Peyer's patch (tissue), 4 donors: ENCODE measurements at places on chromosomes 2 and 18.

GRCh38 chr2:36568516-36569246 lies 29.3 kb downstream of the FEZ2 start:
- no peaks in the 10 kb centered on the region for H3K36me3 ChIP-seq
- no peaks in the 10 kb centered on the region for H3K4me1 ChIP-seq
- no peak overlapping the region for H3K27ac ChIP-seq
- no peaks in the 10 kb centered on the region for H3K27me3 ChIP-seq
- no peak overlapping the region for H3K4me3 ChIP-seq

DNA sequence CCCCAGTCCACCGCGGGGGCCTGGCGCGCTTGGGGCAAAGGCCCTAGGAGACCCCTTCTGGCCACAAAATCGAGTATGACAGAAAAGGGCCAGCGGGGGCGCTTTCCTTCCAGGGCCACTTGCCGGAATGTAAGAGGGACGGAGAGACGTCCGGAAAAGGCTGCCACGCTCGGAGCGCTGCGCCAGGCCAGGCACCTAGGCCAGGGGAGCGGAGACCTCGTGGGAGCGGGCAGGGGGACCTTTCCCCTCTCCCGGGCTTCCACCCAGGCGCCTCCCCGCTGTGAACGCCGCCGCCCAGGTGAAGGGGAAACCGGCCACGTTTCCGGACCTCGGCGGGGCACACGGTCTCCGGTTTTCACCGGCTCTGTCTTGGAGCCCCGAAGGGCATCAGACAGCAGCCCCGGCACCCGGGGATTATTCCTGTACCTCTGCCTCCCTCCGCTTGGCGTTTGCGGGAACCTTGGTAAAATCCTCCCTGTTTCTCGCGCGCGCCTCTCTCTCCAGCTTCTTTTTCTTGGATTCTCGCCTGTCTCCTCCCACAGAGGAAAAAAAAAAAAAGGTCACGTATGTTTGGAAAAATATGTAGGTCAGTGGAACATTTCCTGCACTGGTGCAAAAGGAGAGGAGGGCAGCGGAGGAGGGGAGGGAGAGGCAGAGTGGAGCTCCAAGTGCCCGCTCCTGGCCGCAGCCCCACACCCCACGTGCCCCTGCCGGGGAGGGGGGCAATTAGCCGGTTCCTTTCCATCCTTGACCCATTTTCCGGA lies 1.2 kb upstream of the NPAS2 start:
- peak; percentile 68 for DNase-seq
- peak overlapping the region; percentile 88 for H3K27ac ChIP-seq
- no peaks in the 10 kb centered on the region for H3K36me3 ChIP-seq
- H3K4me1 ChIP-seq: no peaks in the 10 kb centered on the region

GRCh38 chr2:108918156-108918874 lies 70.7 kb downstream of the EDAR start:
- H3K36me3 ChIP-seq: no peaks in the 10 kb centered on the region
- H3K27ac ChIP-seq: no peak overlapping the region
- no peaks in the 10 kb centered on the region for H3K27me3 ChIP-seq
- peak; percentile 25 for DNase-seq

GRCh38 chr2:108297436-108298141 lies 8.9 kb downstream of the SULT1C2 start:
- no peak overlapping the region for H3K27ac ChIP-seq
- H3K4me1 ChIP-seq: no peaks in the 10 kb centered on the region
- H3K27me3 ChIP-seq: no peaks in the 10 kb centered on the region

DNA sequence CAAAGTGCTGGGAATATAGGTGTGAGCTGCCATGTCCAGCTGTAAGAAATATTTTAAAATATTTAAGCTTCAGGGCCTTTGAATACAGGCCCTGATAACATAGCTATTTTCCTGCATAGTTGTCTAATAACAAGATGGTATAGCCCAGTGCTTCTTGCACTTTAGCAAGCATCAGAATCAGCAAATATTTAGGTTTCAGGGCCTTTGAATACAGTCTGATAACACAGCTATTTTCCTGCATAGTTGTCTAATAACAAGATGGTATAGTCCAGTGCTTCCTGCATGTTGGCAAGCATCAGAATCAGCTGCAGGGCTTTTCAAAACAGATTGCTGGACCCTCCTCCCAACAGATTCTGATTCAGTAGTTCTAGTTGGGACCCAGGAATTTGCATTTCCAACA lies 5.6 kb downstream of the GEMIN6 start:
- no peak overlapping the region for H3K4me3 ChIP-seq
- DNase-seq: no peak
- H3K36me3 ChIP-seq: no peaks in the 10 kb centered on the region
- H3K27ac ChIP-seq: no peak overlapping the region
- no peaks in the 10 kb centered on the region for H3K27me3 ChIP-seq
- peaks cover 19% of the 10 kb centered on the region for H3K4me1 ChIP-seq

- H3K27ac ChIP-seq: peak overlapping the region; percentile 96
- peaks cover 3% of the 10 kb centered on the region for H3K4me1 ChIP-seq
- H3K36me3 ChIP-seq: peaks cover 22% of the 10 kb centered on the region
Measured at GRCh38 chr2:86623043-86623493, 597 bp downstream of the RNF103 start.

DNA sequence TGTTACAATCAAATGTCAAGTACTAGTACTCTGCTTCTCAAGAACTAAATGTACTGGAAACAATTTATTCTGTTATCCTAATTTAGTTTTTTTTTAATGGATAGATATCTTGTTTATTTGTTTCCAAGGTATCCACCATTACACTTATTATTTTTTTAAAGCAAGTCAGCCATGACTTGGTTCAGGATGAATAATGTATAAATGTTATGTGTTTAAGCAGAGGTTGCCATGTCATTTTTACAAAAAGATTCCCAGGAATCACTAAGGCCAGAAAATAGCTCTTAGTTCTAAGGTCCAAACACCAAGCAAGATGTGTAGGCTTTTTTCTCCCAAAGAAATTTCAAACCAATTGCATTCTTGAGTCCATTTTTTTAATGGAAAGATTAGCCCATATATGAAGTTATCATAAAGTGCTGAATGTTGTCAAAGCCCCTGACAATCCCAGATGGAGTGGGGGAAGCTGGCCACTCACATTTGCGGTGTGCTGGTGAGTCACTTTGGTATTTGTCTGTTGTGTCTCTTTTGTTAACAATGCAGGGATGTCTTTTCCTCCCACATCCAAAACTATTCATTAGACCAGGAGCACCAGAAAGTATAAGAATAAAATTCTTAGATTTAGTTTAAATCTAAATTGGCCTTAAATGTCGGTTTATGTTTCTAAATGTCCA lies 158.9 kb downstream of the COL6A3 start:
- no peak for DNase-seq
- no peak overlapping the region for H3K27ac ChIP-seq
- no peaks in the 10 kb centered on the region for H3K36me3 ChIP-seq

- H3K27me3 ChIP-seq: no peaks in the 10 kb centered on the region
- no peak overlapping the region for H3K4me3 ChIP-seq
- H3K36me3 ChIP-seq: no peaks in the 10 kb centered on the region
Measured at GRCh38 chr2:45859682-45860081, 208.2 kb downstream of the PRKCE start.

- no peaks in the 10 kb centered on the region for H3K4me1 ChIP-seq
- no peaks in the 10 kb centered on the region for H3K27me3 ChIP-seq
- H3K36me3 ChIP-seq: no peaks in the 10 kb centered on the region
- no peak overlapping the region for H3K27ac ChIP-seq
- H3K4me3 ChIP-seq: no peak overlapping the region
Measured at GRCh38 chr2:73920577-73921545, 5.8 kb upstream of the DGUOK start.

- DNase-seq: no peak
- no peak overlapping the region for H3K27ac ChIP-seq
- H3K27me3 ChIP-seq: no peaks in the 10 kb centered on the region
- no peak overlapping the region for H3K4me3 ChIP-seq
- no peaks in the 10 kb centered on the region for H3K36me3 ChIP-seq
Measured at GRCh38 chr2:10530607-10531239, 82.6 kb upstream of the ODC1 start.

DNA sequence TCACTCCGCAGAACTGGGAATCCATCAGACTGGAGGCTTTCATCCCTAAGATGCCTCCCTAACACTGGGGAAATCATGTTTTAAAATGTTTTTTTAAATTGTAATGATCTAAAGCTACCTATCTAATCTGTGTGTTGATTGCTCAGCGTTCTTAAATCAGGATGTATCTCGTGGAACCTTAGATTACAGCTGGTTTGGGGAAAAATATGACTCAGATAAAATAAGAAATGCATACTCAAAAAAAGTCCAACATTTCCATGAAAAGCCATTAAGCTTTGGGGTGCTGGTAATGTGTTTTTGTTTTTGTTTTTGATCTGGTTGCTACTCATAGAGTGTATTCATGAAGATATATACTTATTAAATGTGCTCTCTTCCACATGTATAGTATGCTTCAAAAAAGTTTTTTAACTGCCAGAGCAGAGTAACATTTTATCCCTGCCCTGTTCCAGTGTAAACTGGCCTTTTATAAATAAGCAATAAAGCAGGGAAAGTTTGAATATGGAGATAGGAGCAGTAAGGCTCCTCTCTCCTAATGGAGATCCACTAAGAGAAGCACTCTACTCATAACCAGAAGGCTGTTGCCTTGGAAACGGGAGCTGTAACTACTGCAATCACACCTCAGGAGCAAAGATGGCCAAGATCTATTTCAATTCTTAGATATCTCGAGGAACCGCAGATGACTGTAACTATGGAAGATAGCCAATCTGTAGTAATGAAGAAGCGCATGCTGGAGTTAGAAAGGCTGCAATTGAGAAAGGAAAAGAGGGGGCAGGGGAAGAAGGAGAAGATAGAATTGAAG lies 41.6 kb downstream of the ANKRD44 start:
- H3K27me3 ChIP-seq: no peaks in the 10 kb centered on the region
- peaks cover 21% of the 10 kb centered on the region for H3K4me1 ChIP-seq
- no peaks in the 10 kb centered on the region for H3K36me3 ChIP-seq
- no peak overlapping the region for H3K27ac ChIP-seq
- DNase-seq: no peak
- H3K4me3 ChIP-seq: no peak overlapping the region

- H3K36me3 ChIP-seq: no peaks in the 10 kb centered on the region
- DNase-seq: no peak
Measured at GRCh38 chr2:215277944-215278343, 33.9 kb upstream of the ATIC start.

- H3K4me1 ChIP-seq: no peaks in the 10 kb centered on the region
- no peaks in the 10 kb centered on the region for H3K36me3 ChIP-seq
- no peak for DNase-seq
- H3K27ac ChIP-seq: no peak overlapping the region
Measured at GRCh38 chr2:109676346-109676902, 62.3 kb downstream of the SOWAHC start.

- H3K4me3 ChIP-seq: no peak overlapping the region
Measured at GRCh38 chr2:6354546-6354945, 511.2 kb downstream of the CMPK2 start.

DNA sequence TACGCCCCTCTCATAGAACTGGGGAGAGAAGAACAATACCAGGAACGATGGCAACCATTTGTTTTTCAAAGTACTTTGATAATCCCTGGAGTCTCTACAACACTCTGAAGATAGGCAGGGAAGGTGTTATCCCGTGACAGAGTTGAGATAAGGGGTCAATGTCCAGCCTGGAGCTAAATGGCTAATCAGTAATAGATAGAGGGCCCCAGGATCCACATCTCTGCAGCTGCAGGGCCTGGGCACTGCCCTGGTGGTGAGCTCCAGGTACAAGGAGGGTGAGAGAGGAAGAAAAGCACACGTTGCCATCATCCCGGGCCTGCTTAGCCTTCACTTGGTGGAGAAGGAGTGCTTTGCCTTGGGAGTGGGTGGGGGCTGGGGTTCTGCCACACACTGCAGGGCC lies 260.6 kb downstream of the PRKCE start:
- H3K27ac ChIP-seq: no peak overlapping the region
- no peaks in the 10 kb centered on the region for H3K36me3 ChIP-seq
- H3K4me1 ChIP-seq: no peaks in the 10 kb centered on the region
- no peak for DNase-seq
- no peak overlapping the region for H3K4me3 ChIP-seq

GRCh38 chr2:149129433-149129832 lies 90.9 kb downstream of the LYPD6B start:
- H3K36me3 ChIP-seq: no peaks in the 10 kb centered on the region
- H3K4me3 ChIP-seq: no peak overlapping the region
- H3K27me3 ChIP-seq: no peaks in the 10 kb centered on the region
- H3K4me1 ChIP-seq: no peaks in the 10 kb centered on the region
- DNase-seq: no peak
- H3K27ac ChIP-seq: no peak overlapping the region

DNA sequence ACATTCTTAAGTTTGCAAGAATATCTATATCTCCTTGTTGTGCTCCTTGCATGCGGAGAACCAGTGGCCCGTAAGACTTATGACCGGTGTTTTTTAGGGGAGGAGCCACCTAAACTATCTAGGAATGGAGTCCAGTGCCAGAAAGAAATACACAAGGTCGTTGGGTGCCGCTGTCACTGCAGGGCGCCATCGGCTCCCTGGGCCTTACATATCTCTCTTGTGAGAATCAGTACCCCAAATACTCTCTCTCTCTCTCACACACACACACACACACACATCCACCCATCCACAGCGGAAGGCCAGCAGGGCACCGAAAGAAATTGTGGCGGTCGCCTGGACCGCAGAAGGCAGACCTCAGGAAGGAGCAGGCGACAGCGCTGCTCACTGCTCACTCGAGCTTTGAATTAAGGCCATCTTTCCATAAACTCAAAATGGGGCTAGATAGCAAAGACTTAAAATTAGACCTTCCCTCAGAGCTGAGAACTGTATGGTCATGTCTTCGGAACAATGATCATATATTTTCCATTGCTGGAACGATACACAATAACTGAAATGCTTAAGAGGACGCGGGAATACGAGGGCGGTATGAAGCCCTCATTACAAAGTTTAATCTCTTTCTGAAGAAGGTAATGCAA lies 10.4 kb downstream of the NR4A2 start:
- H3K36me3 ChIP-seq: peaks cover under 1% of the 10 kb centered on the region
- no peak for DNase-seq
- H3K4me1 ChIP-seq: peaks cover 3% of the 10 kb centered on the region

DNA sequence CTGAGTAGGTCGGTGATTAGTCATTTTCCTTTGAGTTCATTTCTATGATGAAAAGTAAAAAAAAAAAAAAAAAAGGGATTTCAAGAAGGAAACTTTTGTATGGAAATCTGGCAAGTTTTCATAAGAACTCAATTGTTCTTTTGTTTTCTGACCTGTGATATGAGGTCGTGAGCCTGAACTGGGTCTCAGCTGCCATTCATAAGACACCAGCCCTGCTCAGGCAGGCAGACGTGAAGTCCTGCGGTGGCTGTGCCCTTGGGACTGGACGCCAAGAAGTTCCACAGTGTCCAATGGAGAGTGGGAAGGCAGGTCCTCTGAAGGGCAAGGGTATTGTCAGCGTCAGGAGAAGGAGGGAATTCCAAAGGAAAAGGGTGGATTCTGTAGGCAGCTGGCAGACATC lies 183.9 kb downstream of the NCK2 start:
- no peak for DNase-seq
- H3K27ac ChIP-seq: peak overlapping the region; percentile 47
- no peaks in the 10 kb centered on the region for H3K4me1 ChIP-seq

DNA sequence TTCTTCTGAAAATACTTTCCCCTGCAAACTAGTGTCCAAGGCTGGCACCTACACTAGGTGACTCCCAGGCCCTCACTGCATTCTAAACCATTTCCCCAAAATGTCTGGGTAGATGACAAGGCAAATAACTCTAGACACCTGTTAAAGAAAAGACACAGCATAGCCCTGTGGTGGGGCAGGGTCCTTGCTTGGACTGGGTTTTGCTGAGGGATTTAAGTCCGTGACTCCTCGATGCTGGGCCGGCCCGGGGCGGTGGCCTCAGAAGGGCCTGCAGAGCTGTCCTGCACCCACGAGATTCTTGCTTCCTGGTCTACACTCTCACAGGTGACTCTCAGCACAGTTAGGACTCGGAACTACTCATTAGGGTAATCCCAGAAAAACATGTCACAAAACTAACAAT lies 55.2 kb downstream of the MBP start:
- H3K4me1 ChIP-seq: no peaks in the 10 kb centered on the region
- no peak for DNase-seq
- H3K27me3 ChIP-seq: no peaks in the 10 kb centered on the region
- H3K4me3 ChIP-seq: no peak overlapping the region
- no peaks in the 10 kb centered on the region for H3K36me3 ChIP-seq
